ENCODE measurements at places on chromosomes 6 and 20.

GRCh38 chr20:57166568-57167291, 99.7 kb downstream of the BMP7 start:
- DNase-seq = no peak

DNA sequence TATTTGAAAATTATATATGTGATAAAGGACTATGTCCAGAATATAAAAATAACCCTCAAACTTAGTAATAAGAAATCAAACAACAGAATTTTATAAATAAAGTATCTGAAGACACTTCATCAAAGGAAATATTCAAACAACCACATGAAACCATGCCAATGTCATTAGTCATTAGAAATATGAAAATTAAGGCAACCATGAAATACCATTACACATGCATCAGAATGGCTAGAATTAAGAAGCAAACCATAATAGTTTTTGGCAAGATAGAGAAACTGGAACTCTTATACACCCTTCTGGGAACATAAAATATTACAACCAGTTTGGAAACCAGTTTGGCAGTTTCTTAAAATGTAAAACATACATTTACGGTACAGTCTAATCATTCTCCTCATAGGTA, 137.2 kb upstream of the ADGRB3 start:
- no peak for DNase-seq

DNA sequence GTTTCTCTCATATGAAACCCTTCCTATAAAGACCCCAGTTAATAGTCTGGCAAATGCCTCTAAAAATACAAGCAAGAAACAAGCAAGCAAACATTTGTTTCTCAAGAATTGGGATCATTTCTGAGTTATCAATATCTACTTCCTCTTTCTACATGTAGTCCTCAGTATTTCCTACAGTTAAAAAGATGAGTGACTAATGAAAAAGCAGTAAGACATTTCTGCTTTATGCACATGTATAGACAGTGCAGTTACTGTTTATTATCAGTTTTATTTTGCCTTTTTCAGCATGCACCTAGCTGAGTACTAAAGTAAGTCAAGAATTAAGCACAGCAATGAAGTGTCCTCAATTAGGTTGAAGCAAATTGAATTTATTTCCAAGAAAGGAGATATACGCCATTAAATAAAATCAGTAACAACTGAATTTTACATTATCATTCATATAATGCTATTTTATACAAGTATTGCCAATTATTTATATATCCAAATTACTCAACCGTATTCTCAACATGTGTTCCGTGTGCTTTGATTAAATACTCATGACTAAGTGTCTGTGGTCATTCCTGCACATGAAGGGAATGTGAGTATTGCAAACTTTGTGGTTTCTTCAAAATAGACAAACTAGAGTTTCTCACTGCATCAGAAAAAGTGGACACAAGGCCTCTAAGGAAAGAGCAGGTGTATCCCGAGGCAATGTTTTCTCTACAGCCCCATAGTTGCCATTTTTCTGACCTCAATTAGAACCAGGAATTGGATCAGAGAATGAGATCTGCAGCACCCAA, 159.3 kb upstream of the MARCKS start:
- DNase-seq = peak; percentile 76

- DNase-seq = no peak
Measured at GRCh38 chr6:22526736-22527135, 42.6 kb upstream of the HDGFL1 start.

- DNase-seq = peak; percentile 4
Measured at GRCh38 chr6:97133067-97133466, 149.9 kb downstream of the MMS22L start.

- DNase-seq = peak; percentile 34
Measured at GRCh38 chr20:1322511-1323245, 6.3 kb downstream of the SDCBP2 start.

GRCh38 chr20:18019068-18019467, 38.6 kb downstream of the OVOL2 start:
- peak; percentile 73 for DNase-seq

DNA sequence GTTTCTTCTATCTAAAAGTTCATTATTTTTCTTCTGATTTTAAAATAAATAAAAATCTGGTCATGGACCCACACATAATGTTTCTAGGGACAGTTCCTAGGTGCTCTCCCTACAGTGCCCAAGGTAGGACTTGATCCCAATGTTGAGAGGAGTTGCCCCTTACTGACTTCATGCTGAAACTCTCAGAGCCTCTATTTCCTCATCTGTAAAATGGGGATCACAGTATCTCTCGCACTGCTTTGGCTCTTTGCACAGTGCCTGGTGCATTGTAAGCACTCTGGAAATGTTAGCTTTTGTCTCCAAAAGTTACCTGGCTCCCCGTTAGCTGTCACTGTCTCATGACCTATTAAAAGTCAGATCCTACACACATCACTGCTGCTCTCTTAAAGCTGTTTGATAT, 205.5 kb downstream of the TSHZ2 start:
- DNase-seq = no peak
